ENCODE measurements at places on chromosomes 5 and 9. TPM values are rescaled to one million over a fixed set of nuclear protein-coding genes. Genes with fewer than 3 reads are reported as not detected.

GRCh38 chr5:171484460-171484899, 65.0 kb downstream of the FGF18 start:
- H3K4me1 ChIP-seq, result peaks cover 6% of the 10 kb centered on the region
- H3K36me3 ChIP-seq, result no peaks in the 10 kb centered on the region
- peak; percentile 19 for DNase-seq
- no peaks in the 10 kb centered on the region for H3K27me3 ChIP-seq
- H3K27ac ChIP-seq, result no peak overlapping the region

Gene FREM1
- 0.51 TPM for total RNA-seq

DNA sequence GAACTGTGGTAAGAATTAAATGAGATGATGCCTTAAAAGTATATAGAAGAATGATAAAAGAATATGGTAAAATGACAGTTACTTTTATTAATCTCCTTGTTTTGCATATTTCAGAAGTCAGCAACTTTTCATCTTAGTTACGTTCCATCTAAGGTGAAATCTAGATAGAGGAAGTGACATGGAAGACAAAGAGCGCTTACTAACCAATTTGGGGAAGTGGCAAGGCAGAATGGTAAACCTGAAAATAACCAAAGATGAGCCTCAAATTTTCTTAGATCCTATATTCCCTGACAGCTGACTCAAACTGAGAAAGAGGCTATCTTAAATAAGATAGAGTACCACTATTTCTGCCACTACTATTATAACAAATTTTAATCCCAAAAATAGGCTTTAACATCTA, 52.5 kb downstream of the FGF10 start:
- no peak for DNase-seq
- H3K27ac ChIP-seq, result no peak overlapping the region
- no peaks in the 10 kb centered on the region for H3K4me1 ChIP-seq
- H3K27me3 ChIP-seq, result no peaks in the 10 kb centered on the region
- no peak overlapping the region for H3K4me3 ChIP-seq

DNA sequence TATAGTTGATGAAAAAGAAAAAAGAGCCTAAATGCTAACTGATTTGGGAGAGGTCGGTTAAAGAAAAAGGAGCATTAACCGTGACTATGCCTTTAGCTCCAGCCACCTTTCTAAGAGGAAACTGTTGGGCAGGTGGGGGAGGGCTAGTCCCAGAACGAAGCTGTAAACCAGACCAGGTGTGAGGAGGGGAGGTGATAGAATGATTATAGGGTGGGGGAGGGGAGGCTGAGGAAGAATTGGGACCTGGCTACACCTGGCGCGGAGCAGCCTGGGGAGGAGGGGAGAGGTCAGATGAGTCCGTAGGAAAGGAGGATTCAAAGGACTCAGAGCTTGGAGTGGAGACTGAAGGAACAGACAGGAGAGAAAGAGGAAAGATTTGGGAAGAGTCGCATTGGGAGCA, 73.4 kb downstream of the PHAX start:
- peaks cover 3% of the 10 kb centered on the region for H3K4me1 ChIP-seq
- H3K27ac ChIP-seq, result no peak overlapping the region
- no peak for DNase-seq
- no peaks in the 10 kb centered on the region for H3K36me3 ChIP-seq

Gene CCL21
- total RNA-seq, result not detected

GRCh38 chr9:38251036-38251860, 141.3 kb upstream of the ALDH1B1 start:
- no peak overlapping the region for H3K27ac ChIP-seq
- H3K36me3 ChIP-seq, result no peaks in the 10 kb centered on the region
- H3K4me1 ChIP-seq, result no peaks in the 10 kb centered on the region
- DNase-seq, result no peak

GRCh38 chr5:111954516-111955395, 197.8 kb upstream of the NREP start:
- no peaks in the 10 kb centered on the region for H3K4me1 ChIP-seq
- H3K4me3 ChIP-seq, result no peak overlapping the region

Gene CACNA1B
- 0.03 TPM for total RNA-seq

GRCh38 chr5:139863855-139864558, 68.4 kb downstream of the PSD2 start:
- no peak overlapping the region for H3K27ac ChIP-seq
- peaks cover 39% of the 10 kb centered on the region for H3K27me3 ChIP-seq
- H3K4me3 ChIP-seq, result no peak overlapping the region
- H3K4me1 ChIP-seq, result no peaks in the 10 kb centered on the region

GRCh38 chr9:113907282-113907681, 31.2 kb downstream of the ZNF618 start:
- H3K27ac ChIP-seq, result no peak overlapping the region
- no peaks in the 10 kb centered on the region for H3K4me1 ChIP-seq
- no peaks in the 10 kb centered on the region for H3K36me3 ChIP-seq
- no peak for DNase-seq

- no peaks in the 10 kb centered on the region for H3K4me1 ChIP-seq
- H3K27me3 ChIP-seq, result no peaks in the 10 kb centered on the region
- no peak overlapping the region for H3K27ac ChIP-seq
- no peak overlapping the region for H3K4me3 ChIP-seq
- DNase-seq, result no peak
- H3K36me3 ChIP-seq, result no peaks in the 10 kb centered on the region
Measured at GRCh38 chr5:31516802-31517201, 15.1 kb downstream of the DROSHA start.

Gene LURAP1L
- total RNA-seq, result not detected

GRCh38 chr9:76810377-76810957, 46.2 kb downstream of the PCA3 start:
- DNase-seq, result no peak
- H3K27ac ChIP-seq, result no peak overlapping the region
- H3K4me1 ChIP-seq, result no peaks in the 10 kb centered on the region
- peaks cover 4% of the 10 kb centered on the region for H3K27me3 ChIP-seq
- no peaks in the 10 kb centered on the region for H3K36me3 ChIP-seq
- no peak overlapping the region for H3K4me3 ChIP-seq

DNA sequence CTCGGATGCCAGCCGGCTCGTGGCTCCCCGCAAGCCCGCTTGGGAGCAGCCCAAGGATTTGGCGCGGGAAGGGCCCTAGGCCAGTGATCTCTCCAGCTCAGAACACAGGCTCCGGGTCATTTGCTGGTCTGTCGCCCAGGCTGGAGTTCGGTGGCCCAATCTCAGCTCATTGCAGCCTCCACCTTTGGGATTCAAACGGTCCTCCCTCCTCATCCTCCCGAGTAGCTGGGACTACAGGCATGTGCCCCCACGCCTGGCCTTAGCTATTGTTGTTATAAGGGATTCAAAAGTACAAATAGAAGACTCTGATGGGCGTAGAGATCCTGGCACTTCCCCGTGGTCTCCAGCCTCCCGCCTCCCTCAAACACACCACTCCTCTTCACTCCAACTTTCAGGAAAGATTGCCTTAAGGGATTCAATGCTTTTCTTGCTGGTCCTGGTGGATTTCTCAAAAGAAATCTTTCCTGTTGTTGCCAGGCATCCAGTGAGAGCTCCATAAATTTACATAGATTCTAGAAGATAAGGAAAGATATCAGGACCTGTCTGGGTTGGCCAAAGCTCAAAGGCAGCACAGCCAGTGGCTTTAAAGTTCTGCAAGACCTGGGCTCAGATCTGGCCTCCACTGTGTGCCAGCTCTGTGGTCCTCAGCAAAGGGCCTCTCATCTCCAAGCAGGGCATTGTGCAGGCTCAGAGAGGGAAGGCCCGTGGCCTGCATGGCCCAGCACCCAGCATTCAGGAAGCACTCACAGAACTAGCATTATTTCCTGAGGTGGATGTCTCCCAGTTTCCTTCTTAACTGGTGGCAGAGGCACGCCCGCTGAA, 1.0 kb downstream of the AIF1L start:
- peaks cover 2% of the 10 kb centered on the region for H3K27me3 ChIP-seq
- DNase-seq, result no peak
- no peaks in the 10 kb centered on the region for H3K36me3 ChIP-seq
- no peak overlapping the region for H3K27ac ChIP-seq
- H3K4me3 ChIP-seq, result no peak overlapping the region

GRCh38 chr5:60248901-60249300, 355.4 kb upstream of the PDE4D start:
- no peaks in the 10 kb centered on the region for H3K4me1 ChIP-seq
- H3K27ac ChIP-seq, result no peak overlapping the region
- H3K36me3 ChIP-seq, result no peaks in the 10 kb centered on the region
- H3K4me3 ChIP-seq, result no peak overlapping the region
- no peaks in the 10 kb centered on the region for H3K27me3 ChIP-seq

GRCh38 chr5:179240561-179240960, 104.7 kb downstream of the ADAMTS2 start:
- no peak overlapping the region for H3K4me3 ChIP-seq
- no peaks in the 10 kb centered on the region for H3K36me3 ChIP-seq
- peaks cover 38% of the 10 kb centered on the region for H3K27me3 ChIP-seq

Gene PRUNE2
- total RNA-seq, result 0.45 TPM

DNA sequence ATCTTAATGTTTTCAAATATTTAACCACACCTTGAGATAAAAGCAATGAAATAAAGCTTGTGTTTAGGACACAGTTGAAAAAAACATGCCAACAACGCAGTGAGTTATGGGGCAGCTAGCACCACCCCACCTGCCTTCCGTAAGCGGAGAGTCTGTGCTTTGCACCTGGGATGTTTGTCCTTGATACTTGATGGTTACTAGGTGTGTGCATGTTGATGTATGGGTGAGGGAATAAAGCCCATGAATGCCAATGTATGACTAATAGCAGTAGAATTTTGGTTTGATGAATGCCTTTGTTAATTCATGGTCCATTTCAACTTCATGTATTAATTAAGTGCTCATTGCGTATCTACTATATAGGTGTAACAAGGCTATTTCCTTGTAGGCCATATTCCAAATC, 74.0 kb downstream of the PCSK5 start:
- no peak overlapping the region for H3K27ac ChIP-seq
- no peak for DNase-seq
- no peaks in the 10 kb centered on the region for H3K36me3 ChIP-seq
- no peaks in the 10 kb centered on the region for H3K27me3 ChIP-seq
- no peak overlapping the region for H3K4me3 ChIP-seq
- H3K4me1 ChIP-seq, result peaks cover 14% of the 10 kb centered on the region

Gene RAPGEF6
- 87.7 TPM for total RNA-seq

DNA sequence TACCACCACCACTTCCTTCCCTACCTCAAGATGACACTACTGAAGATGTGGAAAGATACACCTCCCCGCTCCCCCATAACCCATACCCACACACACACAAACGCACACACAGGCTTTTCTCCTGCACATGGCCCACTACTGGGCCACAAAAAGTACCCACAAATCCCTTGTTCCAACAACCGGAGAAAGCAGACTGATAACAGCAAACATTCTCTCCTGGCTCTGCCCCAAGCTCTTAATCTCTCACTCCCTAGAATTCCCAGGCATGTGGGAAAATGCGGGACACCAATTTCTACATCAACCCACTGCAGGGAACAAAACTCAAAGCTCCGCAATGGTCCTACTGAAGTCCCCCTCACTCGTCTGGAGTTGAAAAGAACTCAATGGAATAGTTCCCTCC, 611.0 kb upstream of the KLF4 start:
- no peak overlapping the region for H3K4me3 ChIP-seq
- DNase-seq, result no peak
- no peaks in the 10 kb centered on the region for H3K36me3 ChIP-seq
- H3K27me3 ChIP-seq, result peaks cover 3% of the 10 kb centered on the region

DNA sequence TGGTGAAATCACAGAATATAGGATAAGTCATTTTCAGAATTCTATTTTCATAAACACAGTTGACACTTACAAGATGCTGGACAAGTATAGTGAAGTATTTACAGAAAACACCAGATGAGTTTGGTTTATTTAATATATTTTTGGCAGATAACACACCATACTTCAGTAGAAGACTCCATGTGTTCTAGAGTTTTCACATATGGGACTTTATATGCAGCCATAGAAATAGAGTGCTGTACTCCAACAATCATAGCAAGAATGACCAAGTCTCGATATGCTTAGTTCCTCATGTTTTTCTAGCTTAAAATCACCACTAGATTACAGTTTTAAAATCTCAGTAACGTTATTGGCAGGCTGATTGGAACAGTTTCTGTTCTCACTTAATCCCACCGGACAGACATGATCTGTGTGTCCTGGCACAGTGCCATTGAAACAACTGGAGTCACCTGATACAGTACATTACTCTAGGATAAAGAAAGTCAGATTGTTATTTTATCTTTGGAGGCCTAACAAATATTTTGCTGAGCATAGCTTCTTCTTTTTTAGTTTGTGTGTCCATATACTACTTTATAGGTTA, 45.8 kb upstream of the ERBIN start:
- H3K4me3 ChIP-seq, result no peak overlapping the region
- no peak for DNase-seq
- no peaks in the 10 kb centered on the region for H3K27me3 ChIP-seq

DNA sequence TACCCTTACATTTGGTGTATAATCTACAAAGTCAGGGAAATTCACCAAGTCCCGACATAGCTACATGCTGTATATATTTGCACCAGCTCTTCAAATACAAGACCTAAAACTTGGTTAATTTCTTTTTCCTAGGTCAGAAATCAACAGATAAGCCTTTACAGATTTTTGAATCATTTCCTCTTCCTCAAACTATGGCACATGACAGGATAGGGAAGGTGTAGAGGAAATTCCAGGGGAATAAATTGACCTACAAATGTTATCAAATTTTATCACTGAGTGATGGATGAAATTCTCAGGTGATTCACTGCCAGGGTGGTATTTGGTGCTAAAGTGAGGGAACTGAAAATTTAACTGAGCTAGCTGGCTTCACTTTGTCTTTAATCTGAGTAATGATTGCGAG, 360.0 kb downstream of the BNC2 start:
- no peak for DNase-seq
- H3K4me3 ChIP-seq, result no peak overlapping the region
- no peaks in the 10 kb centered on the region for H3K4me1 ChIP-seq
- no peaks in the 10 kb centered on the region for H3K36me3 ChIP-seq

GRCh38 chr5:148980731-148981130, 82.1 kb downstream of the SH3TC2 start:
- H3K36me3 ChIP-seq, result no peaks in the 10 kb centered on the region
- no peak overlapping the region for H3K27ac ChIP-seq
- DNase-seq, result no peak
- H3K4me3 ChIP-seq, result no peak overlapping the region

GRCh38 chr9:132507670-132508469, 74.5 kb upstream of the BARHL1 start:
- H3K4me3 ChIP-seq, result no peak overlapping the region
- no peak overlapping the region for H3K27ac ChIP-seq
- DNase-seq, result peak; percentile 54
- no peaks in the 10 kb centered on the region for H3K36me3 ChIP-seq

Gene IL4
- not detected for total RNA-seq

GRCh38 chr9:18906656-18907395, 126.2 kb downstream of the SAXO1 start:
- no peak overlapping the region for H3K27ac ChIP-seq
- peaks cover 26% of the 10 kb centered on the region for H3K27me3 ChIP-seq
- H3K4me1 ChIP-seq, result no peaks in the 10 kb centered on the region
- no peak for DNase-seq
- H3K4me3 ChIP-seq, result no peak overlapping the region

DNA sequence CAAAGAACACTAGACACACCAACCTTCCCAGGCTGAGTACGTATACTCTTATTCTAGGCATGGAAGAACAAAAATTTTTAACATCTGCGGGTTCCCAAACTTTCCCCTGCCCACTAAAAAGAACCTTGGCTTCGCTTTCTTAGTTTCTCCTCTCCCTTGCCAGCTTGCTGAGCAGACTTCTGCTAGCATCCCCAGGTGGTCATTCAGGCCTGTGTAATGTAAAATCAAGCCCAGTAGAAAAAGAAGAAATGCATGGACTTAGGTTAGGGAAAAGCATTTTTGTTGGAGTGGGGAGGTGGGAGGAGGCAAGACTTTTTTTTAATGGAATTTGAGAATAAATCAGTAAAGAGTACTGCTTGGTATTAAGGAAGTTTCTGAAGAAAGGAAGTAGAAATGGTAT, 331.0 kb upstream of the TLE4 start:
- H3K27me3 ChIP-seq, result no peaks in the 10 kb centered on the region
- DNase-seq, result no peak
- no peak overlapping the region for H3K27ac ChIP-seq

Gene ACER2
- total RNA-seq, result 3.4 TPM

All from T-cell (primary cell).